ENCODE measurements at places on chromosomes 3 and 15.

DNA sequence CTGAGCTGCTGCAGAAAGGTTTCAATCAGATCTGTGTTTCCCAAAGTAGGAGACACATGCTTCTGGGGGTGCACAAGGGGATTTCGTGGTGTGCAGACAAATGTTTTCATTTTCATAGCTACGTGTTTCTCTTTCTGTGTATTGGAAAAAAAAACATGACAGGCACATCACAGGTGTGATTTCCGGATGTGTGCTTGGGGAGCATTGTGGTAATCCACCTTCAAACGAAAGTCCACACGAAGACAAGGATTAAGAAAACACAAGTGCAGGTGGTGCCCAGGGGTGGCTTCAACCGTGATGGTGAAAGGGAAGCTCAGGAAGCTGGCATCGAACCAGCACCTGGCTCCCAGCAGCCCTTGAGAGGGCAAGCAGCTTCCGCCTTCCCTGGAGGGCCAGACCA lies 164.6 kb upstream of the LINGO1 start:
- DNase-seq = no peak

- DNase-seq = no peak
Measured at GRCh38 chr3:32257042-32257441, 18.6 kb downstream of the CMTM8 start.

DNA sequence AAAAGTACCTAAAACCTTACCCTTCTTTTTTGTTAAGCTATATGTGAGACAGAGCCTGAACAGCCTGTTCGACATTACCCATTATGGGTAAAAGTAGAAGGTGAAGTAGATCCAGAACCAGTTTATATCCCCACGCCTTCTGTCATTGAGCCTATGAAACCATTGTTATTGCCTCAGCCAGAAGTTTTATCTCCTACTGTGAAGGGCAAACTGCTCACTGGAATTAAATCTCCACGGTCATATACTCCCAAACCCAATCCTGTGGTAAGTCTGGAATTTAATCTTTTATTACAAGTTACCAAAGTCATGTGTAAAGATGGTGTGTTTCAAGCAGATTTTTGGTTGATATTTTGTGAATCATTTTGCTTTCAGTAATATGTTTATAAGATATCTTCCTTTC lies 47.1 kb upstream of the MAPKBP1 start:
- peak; percentile 3 for DNase-seq

- DNase-seq = peak; percentile 31
Measured at GRCh38 chr3:123634149-123635051, 49.5 kb upstream of the HACD2 start.

DNA sequence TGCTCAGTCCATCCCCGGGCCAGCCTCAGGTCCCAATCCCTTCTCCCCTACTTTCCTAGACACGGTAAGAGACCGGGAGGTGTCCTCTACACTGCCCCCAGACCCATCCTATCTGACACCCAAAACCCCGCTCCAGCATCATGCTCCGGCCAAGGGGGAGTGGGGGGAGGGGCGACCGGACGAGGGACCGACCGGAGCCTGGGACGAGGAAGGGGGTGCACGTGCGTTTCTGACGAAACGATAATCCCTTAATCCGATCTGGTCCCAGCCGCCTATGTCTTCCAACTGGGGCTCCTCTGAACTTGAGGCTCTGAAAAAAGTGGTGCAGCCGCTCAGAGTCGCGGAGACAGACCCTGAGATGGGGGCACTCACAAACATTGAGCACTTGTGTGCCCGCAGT lies 494 bp downstream of the CPLX3 start:
- DNase-seq = no peak

DNA sequence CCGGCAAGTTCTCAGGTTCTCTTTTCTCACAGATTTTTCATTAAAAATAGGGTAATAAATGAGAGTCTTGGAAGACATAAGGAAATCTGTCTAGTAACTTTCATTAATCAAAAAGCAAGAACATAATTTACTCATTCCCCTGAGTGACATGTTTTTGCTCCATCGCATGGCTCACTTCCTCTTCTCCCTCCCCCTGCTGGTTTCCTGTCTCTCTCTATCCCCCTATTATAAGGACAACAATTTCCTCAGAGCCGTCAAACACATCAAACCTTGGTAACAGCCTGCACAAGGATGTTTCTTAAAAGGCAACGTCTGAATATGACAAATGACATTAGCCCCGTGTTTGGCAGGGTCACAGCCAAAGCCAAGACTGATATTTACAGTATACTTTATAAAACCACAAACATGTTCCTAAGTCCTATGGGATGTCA lies 1149.6 kb downstream of the IGSF11 start:
- DNase-seq = no peak

DNA sequence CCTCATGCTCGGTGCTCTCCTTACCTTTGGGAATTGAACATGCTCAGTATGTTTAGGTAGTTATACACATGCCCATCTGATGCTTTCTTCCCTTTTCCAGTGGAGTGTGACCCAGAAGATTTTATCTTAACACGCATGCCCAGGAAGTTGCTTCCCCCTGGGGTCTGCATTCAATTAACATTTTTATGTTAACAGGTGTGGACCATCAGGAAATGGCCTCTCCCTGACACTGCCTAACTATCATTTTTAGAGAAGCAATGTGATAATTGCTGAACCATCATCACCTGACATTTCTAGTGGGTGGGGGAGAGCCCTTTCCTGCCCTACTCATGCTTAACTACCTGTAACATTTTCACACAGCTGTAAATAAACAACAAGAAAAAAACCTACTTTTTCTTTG lies 55.1 kb upstream of the TGFBR2 start:
- DNase-seq = no peak

DNA sequence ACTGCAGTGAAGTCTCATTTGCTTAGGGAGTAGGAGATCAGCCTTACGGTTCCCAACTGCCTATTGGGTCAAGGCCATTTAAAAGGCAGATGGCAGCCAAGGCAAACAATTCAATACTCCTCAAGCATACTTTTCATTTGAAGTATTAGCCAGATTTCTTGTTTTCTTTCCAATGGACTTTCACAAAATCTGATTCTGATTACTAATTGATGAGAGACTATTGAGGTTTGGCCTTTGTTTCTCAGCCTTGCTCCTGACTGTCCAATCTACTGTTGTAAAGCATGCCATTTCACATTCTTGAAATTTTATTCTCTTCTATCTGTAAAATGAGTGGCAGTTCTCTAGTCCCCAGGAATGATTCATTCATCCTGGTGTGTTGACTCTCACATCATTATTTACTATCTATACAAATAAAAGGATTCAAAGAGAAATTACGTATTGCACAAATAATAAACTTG lies 166.2 kb upstream of the TGFBR2 start:
- peak; percentile 82 for DNase-seq

DNA sequence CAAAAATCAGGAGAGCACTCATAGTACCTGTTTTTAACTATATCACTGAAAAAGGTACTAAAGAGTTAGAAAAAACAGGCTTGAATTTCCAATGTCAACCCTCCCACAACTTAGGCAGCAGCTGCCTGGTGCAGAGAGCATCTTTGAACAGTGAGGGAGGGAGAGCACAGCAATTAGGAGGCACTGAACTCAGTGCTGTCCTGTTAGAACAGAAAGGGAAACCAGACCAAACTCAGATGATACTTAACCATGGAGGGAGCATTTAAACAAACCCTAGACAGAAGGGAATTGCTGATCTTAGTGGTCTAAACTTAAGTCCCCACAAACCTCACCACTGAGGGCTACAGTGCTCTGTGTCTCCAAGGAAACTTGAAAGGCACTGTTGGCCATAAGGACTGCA lies 179.2 kb upstream of the AGTR1 start:
- DNase-seq = no peak

DNA sequence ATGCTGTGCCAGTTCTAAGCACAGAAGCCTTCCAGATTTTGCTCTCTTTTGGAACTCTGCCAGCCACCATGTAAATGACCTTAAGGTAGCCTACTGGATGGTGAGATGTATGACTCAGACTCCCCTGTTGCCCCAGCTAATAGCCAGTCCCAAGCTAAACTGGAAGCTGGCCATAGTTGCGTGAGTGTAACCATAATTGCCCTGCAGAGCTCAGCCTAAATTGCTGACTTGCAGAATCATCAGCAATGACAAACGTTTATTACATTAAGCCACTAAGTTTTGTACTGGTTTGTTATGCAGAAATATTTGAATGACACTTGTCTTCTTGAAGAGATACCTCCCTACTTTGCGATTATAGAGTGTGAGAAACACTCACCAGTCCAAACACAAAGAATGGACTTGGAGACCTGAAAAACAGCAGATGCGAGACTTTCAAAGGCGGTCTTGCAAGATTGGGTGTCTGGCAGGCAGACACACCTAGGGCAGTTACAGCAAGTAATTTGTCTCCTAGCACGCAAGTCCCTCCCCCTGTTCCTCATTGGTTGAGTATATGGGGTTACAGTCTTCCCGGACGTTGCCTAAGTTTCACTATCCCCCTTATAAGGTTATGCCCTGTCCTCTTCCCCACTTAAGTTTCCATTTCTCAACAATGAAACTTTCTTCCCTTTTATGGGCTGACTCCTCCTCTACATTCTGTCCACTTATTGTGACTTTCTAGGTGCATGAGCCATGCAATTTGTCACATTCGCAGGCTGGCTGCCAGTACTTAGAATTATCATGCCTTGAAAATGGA lies 83.6 kb upstream of the XCR1 start:
- DNase-seq = peak; percentile 96

GRCh38 chr3:123621186-123621849 lies 36.5 kb upstream of the HACD2 start:
- no peak for DNase-seq

- DNase-seq = no peak
Measured at GRCh38 chr15:72865486-72865885, 81.9 kb upstream of the ADPGK start.

GRCh38 chr3:2929574-2929973 lies 180.6 kb downstream of the IL5RA start:
- no peak for DNase-seq

- DNase-seq = peak; percentile 18
Measured at GRCh38 chr3:111694471-111694870, 99.3 kb upstream of the ZBED2 start.

DNA sequence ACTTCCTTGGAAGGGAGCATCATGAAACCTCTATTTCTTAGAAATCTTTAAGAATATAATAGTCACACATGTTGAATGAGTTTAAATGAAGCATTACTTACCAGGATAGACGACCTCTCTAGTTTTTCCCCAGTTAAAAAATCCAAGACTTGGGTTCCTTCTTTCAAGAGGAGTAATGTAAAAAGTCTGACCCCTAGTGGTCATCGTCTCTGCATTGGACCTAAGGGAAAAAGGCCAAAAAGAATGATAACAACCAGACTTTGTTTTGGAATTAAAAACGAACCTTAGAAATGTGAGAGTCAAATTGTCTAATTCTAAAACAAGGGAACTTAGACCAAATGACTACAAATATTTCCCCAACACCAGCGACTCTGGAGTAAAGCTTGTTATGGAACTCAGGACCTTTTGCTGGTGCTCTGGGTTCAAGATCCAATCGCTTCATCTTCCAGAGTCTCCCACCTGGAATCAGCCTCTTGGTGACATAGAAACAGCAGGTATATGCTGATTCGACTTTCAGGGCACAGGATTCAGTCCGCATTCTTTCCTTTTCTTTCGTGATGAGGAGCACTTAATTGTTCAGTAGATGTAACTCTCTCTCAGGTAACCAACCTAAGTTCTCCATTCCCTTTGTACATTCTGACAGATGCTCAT lies 214.8 kb upstream of the TPRG1 start:
- peak; percentile 66 for DNase-seq

DNA sequence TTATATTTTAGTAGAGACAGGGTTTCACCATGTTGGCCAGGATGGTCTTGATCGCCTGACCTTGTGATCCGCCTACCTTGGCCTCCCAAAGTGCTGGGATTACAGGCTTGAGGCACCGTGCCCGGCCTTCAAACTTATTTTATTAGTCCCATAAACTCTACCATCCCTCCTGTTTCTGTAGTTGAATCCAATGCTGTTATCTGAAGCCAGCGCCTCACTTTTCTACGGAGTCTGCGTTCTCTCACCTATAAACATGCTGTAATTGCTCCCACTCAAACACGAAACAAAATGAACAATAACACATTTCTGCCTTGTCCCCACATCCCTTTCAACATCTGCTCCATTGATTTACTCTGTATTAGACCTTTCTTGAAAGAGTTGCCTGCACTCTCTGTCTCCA lies 222.3 kb upstream of the LRRFIP2 start:
- no peak for DNase-seq

DNA sequence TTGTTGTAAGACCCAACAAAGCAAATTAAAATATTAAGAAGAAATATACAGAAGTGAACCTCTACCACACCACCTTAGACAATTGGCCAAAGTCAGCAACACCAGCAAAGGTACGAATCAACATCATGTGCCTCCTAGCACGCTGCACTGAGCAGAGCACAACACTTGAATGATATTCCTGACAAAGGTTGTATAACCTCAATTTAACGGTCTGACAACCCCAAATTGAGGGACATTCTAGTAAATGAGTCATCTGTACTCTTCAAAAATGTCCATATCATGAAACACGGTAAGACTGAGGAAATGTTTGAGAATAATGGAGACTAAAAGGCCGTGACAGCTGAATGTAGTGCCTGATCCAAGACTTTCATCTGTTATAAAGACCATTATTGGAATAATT lies 41.3 kb upstream of the TNFSF10 start:
- DNase-seq = no peak

DNA sequence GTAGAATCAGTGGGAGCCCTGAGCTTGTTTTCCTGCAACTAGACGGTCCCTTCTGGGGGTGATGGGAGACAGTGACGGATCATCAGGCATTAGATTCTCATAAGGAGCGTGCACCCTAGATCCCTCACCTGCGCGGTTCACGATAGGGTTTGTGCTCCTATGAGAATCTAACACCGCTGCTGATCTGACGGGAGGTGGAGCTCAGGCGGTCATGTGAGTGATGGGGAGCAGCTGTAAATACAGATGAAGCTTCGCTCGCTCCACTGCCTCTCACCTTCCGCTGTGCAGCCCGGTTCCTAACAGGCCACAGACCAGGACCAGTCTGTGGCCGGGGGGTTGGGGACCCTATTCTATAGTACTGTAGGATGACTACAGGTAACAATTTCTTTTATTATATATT lies 154.7 kb downstream of the CHSY1 start:
- DNase-seq = no peak

- peak; percentile 91 for DNase-seq
Measured at GRCh38 chr3:196502775-196503195, 783 bp downstream of the RNF168 start.

- DNase-seq = no peak
Measured at GRCh38 chr3:48505968-48506504, 2.1 kb upstream of the SHISA5 start.

DNA sequence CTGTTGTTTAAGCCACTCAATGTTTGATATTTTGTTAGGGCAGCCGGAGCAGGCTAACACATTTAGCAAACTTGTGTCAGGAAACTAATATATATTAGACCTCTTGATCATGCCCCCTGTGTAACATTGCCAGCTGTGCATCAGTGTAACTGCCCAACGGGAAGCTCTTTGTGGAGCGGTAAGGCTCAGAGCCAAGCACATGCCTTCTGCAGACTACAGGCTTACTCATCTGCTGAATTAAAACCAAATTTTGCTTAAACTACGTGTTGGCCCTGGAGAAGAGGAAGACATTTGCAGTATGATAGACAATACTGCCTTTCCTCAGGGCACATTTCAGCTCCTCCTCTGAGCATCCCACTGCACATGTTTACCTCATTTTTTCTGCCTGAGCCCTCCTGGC lies 50.5 kb upstream of the KCNMB2 start:
- peak; percentile 53 for DNase-seq
